ENCODE measurements at places on chromosomes 2 and 18. TPM values are rescaled to one million over a fixed set of nuclear protein-coding genes. Genes with fewer than 3 reads are reported as not detected.
A peak's percentile ranks its signal among the peaks of the same experiment; 100 is the strongest.

- no peak overlapping the region for H3K27ac ChIP-seq
- no peaks in the 10 kb centered on the region for H3K27me3 ChIP-seq
- no peak overlapping the region for H3K4me3 ChIP-seq
- H3K4me1 ChIP-seq, result no peaks in the 10 kb centered on the region
- H3K36me3 ChIP-seq, result no peaks in the 10 kb centered on the region
- no peak for DNase-seq
These were observed 47.0 kb upstream of the AP1S3 start for GRCh38 chr2:223884399-223884798.

GRCh38 chr2:201888426-201888800, 82.1 kb downstream of the CDK15 start:
- no peaks in the 10 kb centered on the region for H3K4me1 ChIP-seq
- H3K27me3 ChIP-seq, result no peaks in the 10 kb centered on the region
- H3K4me3 ChIP-seq, result peak overlapping the region; percentile 24
- no peak for DNase-seq
- no peaks in the 10 kb centered on the region for H3K36me3 ChIP-seq
- H3K27ac ChIP-seq, result no peak overlapping the region

GRCh38 chr18:36532815-36533214, 235.3 kb downstream of the FHOD3 start:
- H3K4me3 ChIP-seq, result no peak overlapping the region
- H3K27me3 ChIP-seq, result no peaks in the 10 kb centered on the region
- no peaks in the 10 kb centered on the region for H3K36me3 ChIP-seq
- no peak for DNase-seq
- no peak overlapping the region for H3K27ac ChIP-seq

DNA sequence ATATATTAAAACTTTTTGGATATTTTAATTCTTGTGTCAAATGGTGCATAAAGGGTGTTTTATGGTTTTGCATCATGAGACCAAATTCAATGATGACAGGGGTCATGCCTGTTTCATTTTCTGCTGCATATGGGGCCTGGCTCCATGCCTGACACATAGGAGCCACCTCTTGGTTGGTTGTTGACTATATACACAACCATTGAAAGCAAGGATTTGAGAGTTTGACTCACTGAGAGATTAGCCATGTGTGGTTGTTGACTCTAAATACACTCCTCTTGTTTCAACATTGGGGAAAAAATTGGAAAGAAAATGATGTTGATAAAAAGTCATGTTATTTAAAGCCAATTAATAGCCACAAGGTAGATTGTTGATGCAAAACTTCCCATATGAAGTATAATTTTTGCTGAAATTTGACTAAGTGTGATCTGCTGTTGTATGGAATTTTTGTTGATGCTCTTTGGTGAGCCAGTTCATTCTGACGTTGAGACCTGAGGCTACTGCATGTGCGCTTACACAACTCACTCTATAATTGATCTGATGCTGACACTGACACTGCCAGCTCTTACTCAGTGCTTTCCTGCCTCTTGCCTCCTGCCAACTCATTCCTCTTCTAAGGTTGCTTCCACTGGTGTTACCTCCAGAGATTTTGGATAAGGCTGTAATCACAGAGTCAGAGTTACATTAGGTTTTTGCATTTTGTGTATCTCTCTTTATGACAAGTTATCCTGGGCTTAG, 446.2 kb upstream of the SLC14A2 start:
- no peak overlapping the region for H3K4me3 ChIP-seq
- H3K4me1 ChIP-seq, result no peaks in the 10 kb centered on the region
- no peak overlapping the region for H3K27ac ChIP-seq
- no peaks in the 10 kb centered on the region for H3K36me3 ChIP-seq
- H3K27me3 ChIP-seq, result no peaks in the 10 kb centered on the region

DNA sequence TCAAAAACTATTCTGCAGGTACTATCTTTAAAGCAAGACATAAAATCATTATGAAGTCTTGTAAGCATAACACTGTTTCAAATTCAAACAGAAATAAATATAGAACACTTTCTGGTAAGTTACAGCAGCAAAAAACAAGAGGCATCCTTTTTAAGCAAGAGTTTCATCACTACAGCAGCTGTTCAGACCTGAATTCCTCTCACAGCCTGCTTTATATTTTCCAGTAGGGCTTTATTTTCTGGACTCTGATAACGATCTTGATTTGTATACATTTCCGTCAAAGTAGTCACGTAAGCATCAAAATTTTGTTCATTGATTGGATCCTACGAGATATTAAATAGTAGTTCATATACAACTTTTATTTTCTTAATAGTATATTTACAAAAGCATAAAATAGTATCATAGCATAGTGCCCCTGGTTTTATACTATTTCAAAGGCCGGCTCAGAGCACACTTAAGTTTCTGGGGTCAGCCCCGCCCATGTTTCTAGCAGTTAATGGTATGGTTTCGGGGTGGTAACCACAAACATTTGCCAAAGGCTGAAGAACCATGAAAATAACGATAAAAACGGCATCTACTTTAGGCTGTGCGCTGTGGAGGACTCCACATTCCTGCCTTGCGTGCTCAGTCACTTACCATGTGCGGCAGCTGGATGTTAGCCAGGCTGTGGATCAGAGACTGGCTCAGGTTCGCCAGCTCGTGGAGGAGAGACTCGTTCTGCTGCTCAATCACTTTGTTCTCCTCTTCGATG, 47.5 kb upstream of the PXDN start:
- H3K36me3 ChIP-seq, result no peaks in the 10 kb centered on the region
- no peak overlapping the region for H3K4me3 ChIP-seq
- no peak overlapping the region for H3K27ac ChIP-seq
- H3K4me1 ChIP-seq, result no peaks in the 10 kb centered on the region

- no peak overlapping the region for H3K27ac ChIP-seq
- peaks cover 30% of the 10 kb centered on the region for H3K4me1 ChIP-seq
- H3K27me3 ChIP-seq, result no peaks in the 10 kb centered on the region
- DNase-seq, result no peak
- no peak overlapping the region for H3K4me3 ChIP-seq
These were observed 66.9 kb upstream of the RBM44 start for GRCh38 chr2:237731663-237732062.

DNA sequence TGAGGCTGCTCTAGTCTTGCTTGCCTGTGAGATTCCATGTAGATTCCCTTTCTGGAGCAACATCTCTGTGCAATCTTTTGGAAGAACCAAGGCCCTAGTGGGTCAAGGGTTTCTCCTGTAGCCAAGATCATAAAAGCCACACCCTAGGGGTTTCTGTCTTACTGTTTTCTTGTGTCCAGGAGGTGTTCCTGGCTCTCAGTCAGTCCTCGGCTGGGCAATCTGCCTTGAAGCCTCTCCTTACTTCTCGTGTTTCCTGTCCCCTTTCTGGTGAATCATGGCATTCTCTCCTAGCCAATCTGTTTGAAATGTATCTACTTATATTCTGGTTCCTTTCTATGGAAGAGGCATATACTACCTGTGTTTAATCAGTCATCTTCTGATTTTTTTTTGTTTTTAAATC, 484.8 kb upstream of the UBE2E3 start:
- no peaks in the 10 kb centered on the region for H3K4me1 ChIP-seq
- DNase-seq, result no peak
- no peak overlapping the region for H3K4me3 ChIP-seq
- H3K27me3 ChIP-seq, result no peaks in the 10 kb centered on the region
- H3K36me3 ChIP-seq, result no peaks in the 10 kb centered on the region

The CDK15 gene
- total RNA-seq, result 0.13 TPM

The PDE11A gene
- 1.0 TPM for total RNA-seq

The C1QL2 gene
- not detected for total RNA-seq

Measured in adrenal gland (tissue), 19 donors.